ENCODE measurements at places on chromosomes 6 and 20.
A peak's percentile ranks its signal among the peaks of the same experiment; 100 is the strongest.

DNA sequence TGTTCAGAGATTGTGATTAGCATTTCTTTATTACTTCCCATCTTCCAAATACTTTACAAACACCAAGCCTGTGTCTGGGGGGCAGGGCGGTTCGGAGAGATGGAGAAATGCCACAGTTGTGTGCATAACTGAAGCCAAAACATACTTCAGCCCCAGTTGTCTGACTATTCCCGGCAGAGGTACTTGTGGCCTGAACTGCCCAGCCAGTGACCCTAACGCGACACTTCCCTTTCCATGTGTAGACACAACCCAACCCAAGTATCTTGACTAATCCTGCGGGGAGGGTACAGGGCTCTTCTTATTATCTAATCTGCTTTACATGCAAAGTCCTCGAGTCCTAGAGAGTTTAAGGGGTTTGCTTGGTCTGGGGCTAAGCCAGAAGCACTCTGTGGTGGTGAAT is 46.2 kb downstream of the ISM1 start:
- no peak for DNase-seq

- DNase-seq, result peak; percentile 79
Measured at GRCh38 chr6:98839781-98840361, 5.5 kb downstream of the POU3F2 start.

GRCh38 chr6:89553431-89553830 is 85.1 kb downstream of the LYRM2 start:
- no peak for DNase-seq

- DNase-seq, result peak; percentile 44
Measured at GRCh38 chr6:107185391-107185970, 70.2 kb upstream of the BEND3 start.

DNA sequence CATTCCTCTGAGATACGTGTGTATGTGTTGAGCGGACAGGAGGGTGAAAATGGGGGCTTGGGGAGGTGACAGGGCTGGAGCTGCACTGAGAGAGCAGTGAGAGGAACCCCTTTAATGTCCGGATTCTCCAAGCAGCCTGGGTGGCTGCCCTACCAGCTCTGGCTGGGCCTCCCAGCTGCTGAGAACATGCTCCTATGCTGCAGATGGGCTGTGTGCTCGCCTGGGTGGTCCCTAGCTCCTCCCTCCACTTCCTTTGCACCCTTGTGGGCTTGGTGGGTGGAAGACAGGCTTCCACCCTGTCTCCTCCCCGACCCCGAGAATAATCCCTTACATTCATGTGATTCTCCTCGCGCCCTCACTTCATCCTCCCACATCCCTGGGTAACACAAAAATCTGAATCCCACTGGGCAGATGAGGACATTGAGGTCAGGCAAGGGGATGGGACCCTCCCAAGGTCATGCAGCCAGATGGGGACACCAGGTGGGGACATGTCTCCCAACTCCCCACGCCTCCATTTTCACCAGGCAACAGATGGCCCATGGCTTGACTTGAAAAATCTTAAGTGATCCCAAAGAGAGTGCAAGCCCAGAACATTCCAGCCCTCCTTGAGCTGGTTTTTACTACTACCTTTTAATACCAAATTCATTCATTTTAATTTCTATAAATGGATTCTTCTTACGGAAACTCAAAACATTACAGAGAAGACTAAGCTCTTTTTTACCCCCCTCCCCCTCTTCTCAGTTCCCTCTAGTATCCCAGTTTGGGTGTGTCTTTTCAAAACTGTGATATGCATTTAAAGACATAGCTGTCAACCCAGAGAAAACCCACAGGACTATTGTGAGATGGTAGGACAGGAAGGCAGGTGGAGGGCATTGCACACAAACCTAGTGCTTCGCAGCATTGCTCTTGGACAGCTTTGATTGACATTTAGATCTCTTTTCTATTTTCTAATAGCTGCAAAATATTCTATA is 5.0 kb upstream of the PDRG1 start:
- DNase-seq, result no peak

GRCh38 chr20:19265646-19266374 is 53.4 kb downstream of the SLC24A3 start:
- no peak for DNase-seq

- no peak for DNase-seq
Measured at GRCh38 chr20:62978561-62978943, 26.0 kb downstream of the SLC17A9 start.

DNA sequence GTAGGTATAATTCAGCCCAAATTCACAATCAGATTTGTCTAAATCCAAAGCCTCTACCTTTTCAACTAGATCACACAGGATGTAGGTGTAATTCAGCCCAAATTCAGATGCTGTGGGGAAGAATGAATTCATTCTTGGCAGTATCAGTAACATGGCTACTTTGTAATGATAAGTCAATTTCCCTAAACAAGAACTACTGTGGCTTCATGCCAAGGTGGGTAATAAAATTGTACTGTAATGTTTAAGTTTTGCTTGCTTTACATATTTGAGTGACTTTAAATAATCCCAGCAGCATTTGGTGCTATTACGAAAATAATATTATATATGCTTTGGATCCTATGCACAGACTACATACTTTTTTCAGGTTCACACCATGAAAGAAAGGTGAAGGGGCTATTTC is 239.1 kb downstream of the HDGFL1 start:
- no peak for DNase-seq

GRCh38 chr6:34000281-34000680 is 145.6 kb downstream of the GRM4 start:
- no peak for DNase-seq

GRCh38 chr6:36039112-36039511 is 11.5 kb downstream of the MAPK14 start:
- no peak for DNase-seq

DNA sequence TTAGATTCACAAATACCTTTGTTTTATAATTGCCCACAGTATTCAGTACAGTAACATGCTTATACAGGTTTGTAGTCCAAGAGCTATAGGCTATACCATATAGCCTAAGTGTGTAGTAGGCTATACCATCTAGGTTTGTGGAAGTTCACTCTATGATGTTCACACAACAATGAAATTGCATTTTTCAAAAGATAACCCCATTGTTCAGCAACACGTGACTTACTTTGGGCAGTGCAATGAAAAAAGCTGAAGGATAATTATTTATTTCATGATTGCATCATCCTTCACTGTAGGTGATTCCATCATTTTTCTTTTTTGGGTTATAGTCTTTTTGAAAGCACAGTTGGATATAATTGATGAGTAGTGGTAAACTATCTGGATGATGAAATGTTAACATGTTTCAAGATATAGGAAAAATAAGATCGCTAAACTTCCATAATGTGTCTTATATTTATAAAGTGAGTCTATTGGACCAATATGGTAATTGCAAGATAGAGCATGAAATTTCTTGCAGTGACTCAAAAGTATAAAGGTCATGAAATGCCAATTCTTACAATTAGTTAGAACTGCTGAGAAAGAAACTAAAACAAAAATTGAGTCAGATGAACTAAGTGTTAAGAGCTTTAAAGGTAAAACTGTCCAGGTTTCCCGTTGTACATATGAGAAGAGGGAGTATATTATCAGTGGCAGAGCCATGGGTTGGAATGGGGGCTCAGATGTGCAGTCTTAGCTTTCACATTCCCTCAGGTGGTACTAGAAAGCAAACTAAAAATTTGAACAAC is 164.4 kb downstream of the ZFAND3 start:
- DNase-seq, result no peak

DNA sequence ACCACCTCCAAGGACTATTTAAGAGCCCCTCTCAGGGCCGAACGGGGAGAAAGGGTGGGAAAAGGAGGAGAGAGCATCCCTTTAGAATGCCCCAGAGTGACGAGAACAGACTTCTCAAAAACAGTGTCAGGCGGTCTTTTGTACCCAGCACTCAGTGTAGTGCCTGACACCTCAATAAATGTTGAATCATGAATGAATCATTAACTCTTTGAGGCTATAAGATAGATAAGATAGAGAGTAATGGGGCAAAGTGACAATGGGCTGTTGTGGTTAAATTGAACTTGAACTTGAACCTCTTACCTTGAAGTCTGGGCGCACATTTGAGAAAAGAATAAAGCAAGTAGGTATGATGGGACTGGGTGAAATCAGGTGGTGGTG is 7.4 kb downstream of the TCF21 start:
- DNase-seq, result no peak

- no peak for DNase-seq
Measured at GRCh38 chr6:40695114-40695513, 108.0 kb upstream of the LRFN2 start.

DNA sequence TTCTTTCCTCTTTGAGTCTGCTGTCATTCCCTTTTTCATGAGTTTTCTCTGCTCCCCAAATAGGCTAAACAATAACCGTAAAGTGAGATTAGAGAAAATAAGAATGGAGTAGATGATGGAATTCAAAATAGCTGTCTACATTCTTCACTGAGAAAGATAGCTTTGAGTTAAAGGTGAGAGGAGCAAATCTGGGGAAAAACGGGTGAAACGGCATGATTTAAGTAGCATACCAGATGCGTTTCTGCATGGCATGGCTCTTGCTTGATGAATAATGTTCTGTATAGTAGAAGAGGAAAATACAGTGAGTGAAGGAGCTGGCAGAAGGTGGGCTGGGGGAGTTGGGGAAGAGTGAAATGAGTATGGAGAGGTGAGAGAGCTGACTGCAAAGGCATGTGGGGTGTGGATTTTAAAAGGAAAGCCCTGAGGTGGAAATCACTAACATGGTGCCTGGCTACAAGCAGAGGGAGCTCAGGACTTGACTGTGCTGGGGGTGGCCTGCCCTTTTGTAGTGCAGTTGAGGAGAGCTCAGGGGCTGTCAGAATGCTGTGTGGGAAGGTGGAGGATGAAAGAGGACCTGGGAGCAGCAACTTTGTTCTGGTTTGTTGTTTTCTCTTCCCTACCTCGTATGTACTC is 8.8 kb downstream of the BICRAL start:
- DNase-seq, result no peak

- no peak for DNase-seq
Measured at GRCh38 chr6:4403828-4404227, 268.5 kb upstream of the ECI2 start.

DNA sequence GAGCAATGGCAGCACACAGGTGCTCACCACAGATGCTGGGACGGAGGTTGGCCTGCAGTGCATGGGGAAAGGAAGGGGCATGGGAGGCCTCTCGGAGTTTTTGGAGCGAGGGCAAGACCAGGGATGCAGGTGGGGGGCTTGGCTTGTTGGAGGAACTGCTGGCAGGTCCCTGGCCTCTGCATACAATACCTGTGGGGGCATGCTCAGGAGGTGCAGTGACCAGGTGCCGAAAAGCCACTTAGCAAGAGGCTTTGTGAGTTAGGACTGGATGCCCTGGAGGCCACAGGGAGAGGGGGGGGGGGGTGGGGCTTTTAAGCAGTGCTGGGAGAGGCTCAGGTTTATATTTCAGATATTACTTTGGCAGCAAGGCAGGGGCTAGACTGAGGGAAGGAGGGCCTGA is 142.7 kb downstream of the F13A1 start:
- DNase-seq, result no peak

GRCh38 chr6:49233483-49233882 is 229.6 kb downstream of the MMUT start:
- no peak for DNase-seq

GRCh38 chr6:722077-722524 is 29.2 kb upstream of the EXOC2 start:
- DNase-seq, result peak; percentile 69

Data from midbrain (tissue), 1 donor.